ENCODE measurements at places on chromosomes 1 and 21.

- DNase-seq = no peak
Observed at GRCh38 chr1:37634244-37634991, at the start of gene RSPO1. RSPO1 (minus strand) TSS chr1:37634892; CDS start chr1:37629661, 5,231 bp downstream.

DNA sequence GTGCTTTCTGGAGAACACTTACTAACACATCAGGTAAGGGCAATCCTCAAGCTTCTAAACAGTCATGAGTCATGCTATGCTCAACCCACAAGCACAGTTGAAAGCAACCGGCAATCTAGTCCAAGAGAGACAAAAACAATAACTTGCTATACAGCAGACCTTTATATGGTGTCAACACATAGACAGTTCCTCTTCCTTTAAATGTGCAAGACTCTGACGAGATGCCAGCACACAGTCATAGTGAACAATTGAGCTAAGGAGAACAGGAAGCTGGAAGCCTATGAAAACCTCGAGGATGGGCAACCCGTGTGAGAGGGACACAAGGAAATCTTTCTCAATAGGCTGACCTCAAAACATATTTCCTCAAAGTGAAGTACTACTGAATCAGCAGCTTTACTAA, 5.3 kb downstream of the ADIPOR1 start:
- DNase-seq = no peak

DNA sequence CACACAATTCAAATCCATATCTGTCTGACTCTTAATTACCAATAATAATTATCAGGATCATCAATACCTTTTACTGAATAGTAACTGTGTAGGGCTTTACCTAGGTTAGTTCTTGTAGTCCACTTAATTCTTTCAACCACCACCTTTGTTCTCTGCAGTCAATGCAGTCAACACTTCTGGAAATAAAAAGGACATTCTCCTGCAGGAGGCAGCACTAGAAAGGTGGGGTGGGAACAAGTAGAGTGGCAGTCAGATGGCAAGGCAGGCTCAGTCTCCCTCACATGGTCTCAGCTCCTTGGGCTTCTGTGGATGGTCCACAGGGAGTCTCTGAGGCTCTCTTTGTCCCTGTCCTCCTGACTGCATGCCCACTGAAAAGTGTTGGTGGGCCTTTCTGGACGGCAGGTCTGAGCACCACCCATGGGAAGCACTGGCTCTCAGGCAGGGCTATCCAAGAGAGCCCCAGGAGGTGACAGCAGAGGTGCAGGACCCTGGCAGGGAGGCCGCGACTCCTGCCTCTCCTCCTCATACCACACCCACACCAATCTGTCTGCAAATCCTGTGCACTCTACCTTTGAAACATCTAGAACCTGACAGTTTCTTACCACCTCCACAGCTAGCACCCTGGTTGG, 237.3 kb downstream of the FOXD2 start:
- DNase-seq = no peak

DNA sequence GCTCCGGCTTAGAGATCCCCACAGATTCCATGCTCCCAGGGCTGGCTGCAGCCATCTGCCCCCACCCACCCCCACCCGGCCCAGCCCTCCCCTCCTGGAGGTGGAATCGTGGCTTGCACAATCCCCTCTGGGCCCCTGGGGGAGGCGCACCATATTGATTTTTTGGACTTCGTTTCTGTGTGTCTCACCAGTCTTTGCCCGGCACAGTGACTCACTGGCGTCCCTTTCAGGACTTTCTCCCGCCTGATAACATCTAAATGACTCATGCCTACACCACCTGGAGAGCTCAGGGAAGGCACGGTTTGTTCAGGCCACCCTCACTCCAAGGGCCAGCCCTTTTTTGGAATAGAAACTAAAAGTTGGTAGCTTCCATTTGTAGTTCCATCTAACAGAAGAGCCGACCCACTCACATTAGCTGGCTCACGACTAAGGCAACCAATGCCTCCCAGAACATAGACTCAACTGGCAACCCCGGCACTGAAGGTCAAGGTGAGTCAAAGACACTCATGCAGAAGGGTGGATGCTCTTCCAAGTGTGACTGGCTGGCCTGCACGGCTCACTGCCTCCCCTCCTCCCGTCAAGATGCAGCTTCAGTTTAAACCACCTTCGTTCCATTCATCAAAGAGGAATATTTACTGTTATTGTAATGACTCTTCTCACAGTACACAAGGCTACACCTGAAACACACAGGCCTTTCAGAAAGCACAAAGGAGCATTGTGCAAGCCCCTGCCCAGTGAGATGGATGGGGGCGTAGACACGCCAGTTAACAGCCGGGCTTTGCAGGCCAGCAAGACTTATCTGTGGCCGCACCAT, 18.1 kb upstream of the ETS2 start:
- DNase-seq = no peak

GRCh38 chr1:214823311-214824117, 220.5 kb downstream of the CENPF start:
- no peak for DNase-seq

GRCh38 chr1:52553362-52554266, 722 bp upstream of the TUT4 start:
- DNase-seq = peak; percentile 81

GRCh38 chr1:186978596-186979556, 150.1 kb downstream of the PLA2G4A start:
- no peak for DNase-seq

- peak; percentile 35 for DNase-seq
Observed at GRCh38 chr1:27536010-27536757, 46.2 kb upstream of the WASF2 start.

DNA sequence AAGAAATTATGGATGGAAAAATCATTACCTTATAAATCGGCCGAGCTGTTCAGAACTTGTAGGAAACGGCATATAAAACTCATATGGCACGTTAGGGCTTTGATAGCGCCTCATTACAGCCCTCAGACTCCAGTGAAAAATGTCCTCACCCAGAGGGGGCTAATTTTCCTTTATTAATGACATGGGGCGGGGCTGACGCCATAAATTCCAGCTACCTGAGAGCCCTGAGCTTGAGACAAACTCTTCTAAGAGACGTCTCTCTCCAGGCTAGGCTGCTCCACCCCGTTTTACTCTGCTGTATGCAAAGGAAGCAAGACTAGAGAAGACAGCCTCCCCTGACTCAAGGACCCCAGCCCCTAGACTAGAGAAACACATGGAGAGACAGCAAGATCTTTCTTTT, 149.4 kb downstream of the TRABD2B start:
- DNase-seq = no peak

- no peak for DNase-seq
Observed at GRCh38 chr1:175449306-175449705, 256.7 kb upstream of the KIAA0040 start.

DNA sequence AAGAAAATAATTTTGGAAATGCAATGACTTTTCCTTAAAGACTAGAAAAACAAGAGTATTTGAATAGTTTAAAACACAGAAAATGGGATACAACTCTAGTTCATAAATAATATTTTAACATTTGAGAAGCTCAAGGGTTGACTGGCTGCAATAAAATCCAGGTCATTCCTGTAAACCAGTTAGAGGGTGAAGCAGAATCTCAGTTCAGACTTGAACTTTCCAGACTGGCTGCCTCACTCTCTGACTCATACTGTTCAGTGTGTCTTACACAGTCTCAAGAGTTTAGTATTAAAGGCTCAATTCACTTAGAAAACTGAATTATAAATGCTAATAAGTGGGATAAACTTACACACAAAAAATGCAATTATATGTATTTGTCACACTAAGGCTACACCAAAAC, 89.9 kb downstream of the RAVER2 start:
- no peak for DNase-seq

GRCh38 chr1:3149277-3149676, 80.3 kb downstream of the PRDM16 start:
- DNase-seq = no peak

GRCh38 chr1:173853074-173853473, 14.7 kb downstream of the GAS5 start:
- no peak for DNase-seq

GRCh38 chr1:225498549-225499136, 70.8 kb upstream of the LBR start:
- DNase-seq = no peak

DNA sequence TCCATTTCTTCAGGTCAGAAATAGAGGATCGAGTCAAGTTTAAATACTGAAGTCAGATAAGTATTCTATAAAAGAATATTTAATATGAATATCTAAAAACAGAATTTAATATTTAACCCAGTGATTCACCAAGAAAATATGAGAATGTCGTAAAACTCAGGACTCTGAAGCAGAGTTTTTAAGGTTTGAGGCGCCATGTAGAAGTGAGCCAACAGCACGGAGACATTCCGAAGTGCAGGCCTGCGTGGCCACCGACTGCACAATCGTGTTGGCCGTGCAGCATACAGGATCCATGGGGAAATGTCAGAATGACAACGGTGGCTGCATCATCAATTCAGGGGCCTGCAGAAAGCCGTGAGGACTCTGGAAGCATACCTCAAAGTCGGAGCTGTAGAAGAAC, 23.4 kb downstream of the MRAP start:
- no peak for DNase-seq

DNA sequence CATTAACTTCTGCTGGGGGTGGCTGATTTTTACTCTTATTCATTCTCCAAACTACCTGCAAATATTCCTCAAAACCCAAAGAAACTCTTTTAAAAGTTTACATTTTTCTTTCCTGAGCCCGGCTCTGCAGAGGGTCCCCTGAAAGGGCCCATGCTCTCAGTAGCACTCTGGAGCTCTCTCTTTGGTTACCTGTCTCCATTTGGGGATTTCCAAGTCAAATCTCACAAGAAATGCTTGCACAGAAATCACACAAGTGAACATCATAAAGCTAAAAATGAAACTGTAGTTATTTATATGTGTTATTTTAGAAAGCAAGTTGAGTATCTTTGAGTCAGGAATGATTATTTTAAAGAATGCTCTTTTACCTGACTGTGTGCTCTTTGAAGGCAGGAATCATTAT, 174.5 kb upstream of the PLXNA2 start:
- DNase-seq = no peak

- no peak for DNase-seq
Observed at GRCh38 chr1:193115629-193116227, 6.1 kb upstream of the CDC73 start.

- no peak for DNase-seq
Observed at GRCh38 chr1:77866296-77866695, 22.1 kb upstream of the NEXN start.
